ENCODE measurements at places on chromosomes 16 and 17.

DNA sequence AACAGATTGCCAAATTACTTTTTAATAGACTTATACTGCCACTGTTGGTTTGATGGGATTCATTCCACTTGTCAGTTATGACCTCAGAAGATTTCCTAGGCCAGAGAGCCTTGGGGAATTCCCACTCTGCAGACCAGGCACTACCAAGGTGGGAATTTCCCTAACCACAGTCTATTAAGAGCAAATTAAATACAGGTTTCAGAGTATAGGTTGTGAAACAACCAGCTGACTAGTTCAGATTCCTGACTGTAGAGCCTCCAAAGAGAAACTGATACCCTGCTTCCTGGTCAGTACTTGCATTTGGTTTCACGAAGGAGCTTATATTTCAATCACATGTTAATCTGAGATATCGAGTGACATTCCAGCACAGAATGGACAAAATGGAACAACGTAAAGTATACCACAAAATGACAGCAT, 186.5 kb downstream of the STX8 start:
- peak; percentile 57 for DNase-seq

GRCh38 chr16:56190048-56190676, 1.1 kb upstream of the GNAO1 start:
- DNase-seq = no peak

- DNase-seq = no peak
These were observed 179.1 kb upstream of the CHMP6 start for GRCh38 chr17:80812362-80813088.

- DNase-seq = peak; percentile 98
These were observed 437.2 kb downstream of the HS3ST3B1 start for GRCh38 chr17:14737984-14738651.

- no peak for DNase-seq
These were observed 45.8 kb downstream of the ESRP2 start for GRCh38 chr16:68190081-68190480.

GRCh38 chr16:58409316-58409973, 17.2 kb downstream of the GINS3 start:
- DNase-seq = no peak

- no peak for DNase-seq
These were observed 455.6 kb downstream of the HS3ST3B1 start for GRCh38 chr17:14756479-14756878.

- peak; percentile 42 for DNase-seq
These were observed 15.3 kb downstream of the LCMT1 start for GRCh38 chr16:25126820-25127232.

- no peak for DNase-seq
These were observed 8.5 kb upstream of the RAI1 start for GRCh38 chr17:17672453-17673368.

GRCh38 chr17:79982986-79983385, 52.7 kb downstream of the TBC1D16 start:
- DNase-seq = no peak

GRCh38 chr17:47720196-47720595, 12.8 kb upstream of the TBX21 start:
- DNase-seq = no peak

- no peak for DNase-seq
These were observed 12.4 kb downstream of the USP22 start for GRCh38 chr17:21030375-21030774.

DNA sequence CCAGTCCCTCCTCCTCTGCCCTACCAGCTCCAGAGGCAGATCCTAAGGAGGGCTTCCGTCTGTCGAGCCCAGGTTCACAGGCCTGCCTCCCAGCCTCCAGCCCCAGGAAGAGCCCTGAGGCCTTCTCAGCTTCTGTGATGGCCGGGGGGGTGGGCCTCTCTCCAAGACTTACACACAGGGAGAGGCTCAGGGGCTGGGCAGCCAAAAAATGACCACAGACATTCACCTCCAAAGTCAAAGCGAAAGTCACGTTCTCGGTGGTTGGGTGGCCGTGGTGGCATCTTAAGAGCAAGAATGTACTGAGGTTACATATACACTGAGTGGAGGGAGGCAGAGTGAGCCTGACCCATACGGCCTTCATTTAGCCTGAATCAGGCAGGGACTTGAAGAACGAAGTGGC, 119.1 kb downstream of the CCDC182 start:
- no peak for DNase-seq

DNA sequence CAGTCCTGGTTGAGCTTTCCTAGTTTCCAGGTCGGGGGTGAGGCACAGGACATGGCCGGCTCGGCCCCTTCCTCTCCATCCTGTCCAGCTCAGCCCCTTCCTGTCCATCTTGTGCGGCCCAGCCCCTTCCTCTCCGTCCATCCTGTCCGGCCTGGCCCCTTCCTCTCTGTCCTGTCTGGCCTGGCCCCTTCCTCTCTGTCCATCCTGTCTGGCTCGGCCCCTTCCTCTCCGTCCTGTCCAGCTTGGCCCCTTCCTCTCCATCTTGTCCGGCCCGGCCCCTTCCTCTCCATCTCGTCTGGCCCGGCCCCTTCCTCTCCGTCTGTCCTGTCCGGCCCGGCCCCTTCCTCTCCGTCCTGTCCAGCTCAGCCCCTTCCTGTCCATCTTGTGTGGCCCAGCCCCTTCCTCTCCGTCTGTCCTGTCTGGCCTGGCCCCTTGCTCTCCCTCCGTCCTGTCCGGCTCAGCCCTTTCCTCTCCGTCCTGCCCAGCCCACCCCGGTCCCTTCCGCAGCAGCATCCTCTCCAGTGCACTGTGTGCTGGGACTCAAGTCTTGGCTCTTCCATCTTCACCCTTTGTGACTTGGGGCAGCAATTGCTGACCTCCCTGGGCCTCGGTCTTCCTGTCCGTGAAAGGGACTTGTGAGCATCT, 5.5 kb upstream of the ZNF750 start:
- DNase-seq = no peak

GRCh38 chr17:48002916-48003416, 32.1 kb downstream of the CDK5RAP3 start:
- DNase-seq = no peak

DNA sequence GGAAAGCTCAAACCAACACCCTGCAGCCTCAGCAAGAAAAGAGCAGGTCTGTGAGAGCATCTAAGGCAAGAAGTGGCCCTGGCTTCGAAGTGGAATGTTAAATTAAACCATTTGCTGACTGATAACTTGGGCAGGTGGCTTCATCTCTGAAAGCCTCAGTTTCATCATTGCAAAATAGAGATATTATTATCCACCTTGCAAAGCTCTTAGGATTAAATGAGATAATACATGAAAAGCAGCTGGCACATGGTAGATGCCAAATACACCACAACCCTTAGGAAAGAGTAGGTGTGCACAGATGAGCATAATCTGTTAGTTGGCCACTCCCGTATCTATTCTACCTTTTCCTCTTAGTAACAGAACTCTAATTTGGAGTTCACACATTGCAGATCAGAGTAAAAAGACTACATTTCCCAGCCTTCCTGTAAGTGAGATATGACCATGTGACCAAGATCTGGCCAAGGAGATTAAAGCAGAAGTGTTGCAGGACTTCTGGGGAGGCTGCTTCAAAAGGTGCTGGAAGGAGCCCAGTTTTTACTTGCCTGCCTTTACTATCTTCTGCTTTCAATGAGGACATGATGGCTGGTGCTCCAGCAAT, 288.7 kb downstream of the SOX9 start:
- no peak for DNase-seq

DNA sequence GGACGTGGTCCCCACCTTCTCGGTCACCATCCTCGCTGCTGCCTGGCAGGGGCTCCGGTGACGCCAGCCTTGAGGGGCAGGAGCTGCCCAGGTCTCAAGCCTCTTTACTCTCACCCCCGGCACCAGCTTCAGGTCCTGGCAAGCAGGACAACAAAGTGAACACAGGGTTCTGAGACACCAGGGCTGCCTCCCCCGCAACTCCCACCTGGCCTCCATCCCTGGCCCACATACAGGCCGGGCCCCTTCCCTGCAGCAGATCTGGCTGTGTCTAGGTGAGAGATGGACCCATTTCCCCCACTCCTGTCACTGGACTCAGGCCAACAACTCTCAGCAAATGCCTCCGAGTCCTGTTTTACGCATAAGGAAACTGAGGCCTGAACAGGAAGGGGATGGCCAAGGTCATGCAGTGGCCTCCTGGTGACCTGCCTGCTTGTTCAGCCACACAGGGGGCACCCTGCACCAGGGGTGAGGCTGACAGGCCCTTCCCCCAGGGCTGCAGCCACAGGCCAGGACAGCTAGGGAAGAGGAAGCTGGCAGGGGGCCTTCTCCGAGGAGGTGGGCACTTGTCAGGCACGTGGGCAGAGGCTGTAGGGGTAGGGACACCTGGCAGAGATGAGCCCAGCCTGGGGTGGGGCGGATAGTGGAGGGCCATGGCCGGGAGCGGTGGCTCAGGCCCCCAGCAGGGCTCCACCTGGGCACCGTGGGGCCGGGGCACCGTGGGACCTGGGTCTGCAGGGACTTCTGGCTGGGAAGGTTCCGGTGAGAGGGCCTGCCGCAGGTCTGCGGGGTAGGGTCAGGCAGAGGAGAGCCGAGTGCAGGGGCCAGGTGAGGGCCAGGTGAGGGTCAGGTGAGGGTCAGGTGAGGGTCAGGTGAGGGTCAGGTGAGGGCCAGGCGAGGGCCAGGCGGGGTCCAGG, 46.7 kb upstream of the PVALEF start:
- no peak for DNase-seq

DNA sequence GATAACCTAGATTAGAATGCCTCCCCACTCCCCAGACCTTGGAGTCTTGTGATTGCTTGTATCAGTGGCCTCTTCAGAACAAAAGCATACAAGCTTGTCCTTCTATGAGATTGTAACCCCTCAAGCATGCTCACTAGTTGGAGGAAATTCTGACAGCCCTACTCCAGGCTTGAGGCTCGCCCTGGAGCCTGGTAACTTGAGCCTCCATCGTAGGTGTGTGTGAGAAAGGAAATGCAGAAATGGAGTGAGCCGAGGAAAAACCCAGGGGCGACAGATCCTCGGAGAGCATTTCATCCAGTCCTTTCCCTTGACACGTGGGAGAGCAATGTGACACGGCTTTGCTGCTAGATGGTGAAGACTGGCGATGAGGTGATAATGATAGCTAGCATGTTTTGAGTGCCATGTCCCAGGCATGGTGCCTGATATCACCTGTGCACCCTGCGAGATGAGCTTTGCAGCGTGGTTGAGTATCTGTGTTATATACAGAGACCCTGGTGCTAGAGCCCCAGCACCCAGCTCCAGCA, 31.2 kb downstream of the GNAO1 start:
- DNase-seq = no peak

DNA sequence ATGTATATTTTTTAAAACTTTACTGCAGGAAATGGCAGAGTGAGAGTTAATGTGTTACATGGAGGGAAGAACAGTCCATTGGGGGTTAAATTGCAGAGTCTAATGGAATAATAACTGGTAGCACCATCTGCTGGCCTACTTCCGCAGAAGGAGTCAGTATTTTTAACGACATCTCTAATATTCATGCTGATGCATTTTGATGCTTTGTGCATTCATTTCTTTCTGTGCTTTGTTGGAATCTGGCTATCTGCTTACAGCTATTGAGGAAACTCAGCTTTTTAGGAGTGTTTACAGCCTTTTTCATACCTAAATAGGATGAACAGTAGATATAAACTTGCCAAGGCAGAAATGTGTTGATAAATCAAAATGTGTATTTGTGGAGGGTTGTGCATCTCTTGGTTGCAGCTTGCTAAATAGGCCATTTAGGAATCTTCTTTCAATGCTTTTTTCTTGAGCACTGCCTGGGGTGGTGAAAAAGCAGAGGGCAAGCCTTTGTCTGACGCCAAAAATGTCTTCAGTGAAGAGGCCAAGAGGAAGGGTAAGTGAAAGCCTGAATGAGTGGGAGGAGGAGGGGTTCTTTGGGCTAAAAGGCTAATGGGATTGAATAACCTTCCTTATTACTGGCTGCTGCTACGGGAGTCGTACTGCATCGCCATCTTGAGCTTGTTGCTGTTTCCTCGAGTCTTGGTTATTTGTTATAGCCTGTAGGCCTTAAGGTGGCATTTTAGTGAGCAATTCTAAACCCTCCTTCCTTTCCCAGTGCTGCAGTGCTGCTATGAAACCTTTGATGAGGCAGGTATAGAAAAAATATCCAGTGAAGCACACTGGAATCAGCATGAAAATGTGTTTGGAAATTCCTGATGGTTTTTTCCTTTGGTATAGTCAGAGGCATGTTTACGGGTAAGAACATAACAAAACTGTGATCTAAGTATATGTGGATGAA, 153.3 kb downstream of the CHD9 start:
- peak; percentile 44 for DNase-seq

DNA sequence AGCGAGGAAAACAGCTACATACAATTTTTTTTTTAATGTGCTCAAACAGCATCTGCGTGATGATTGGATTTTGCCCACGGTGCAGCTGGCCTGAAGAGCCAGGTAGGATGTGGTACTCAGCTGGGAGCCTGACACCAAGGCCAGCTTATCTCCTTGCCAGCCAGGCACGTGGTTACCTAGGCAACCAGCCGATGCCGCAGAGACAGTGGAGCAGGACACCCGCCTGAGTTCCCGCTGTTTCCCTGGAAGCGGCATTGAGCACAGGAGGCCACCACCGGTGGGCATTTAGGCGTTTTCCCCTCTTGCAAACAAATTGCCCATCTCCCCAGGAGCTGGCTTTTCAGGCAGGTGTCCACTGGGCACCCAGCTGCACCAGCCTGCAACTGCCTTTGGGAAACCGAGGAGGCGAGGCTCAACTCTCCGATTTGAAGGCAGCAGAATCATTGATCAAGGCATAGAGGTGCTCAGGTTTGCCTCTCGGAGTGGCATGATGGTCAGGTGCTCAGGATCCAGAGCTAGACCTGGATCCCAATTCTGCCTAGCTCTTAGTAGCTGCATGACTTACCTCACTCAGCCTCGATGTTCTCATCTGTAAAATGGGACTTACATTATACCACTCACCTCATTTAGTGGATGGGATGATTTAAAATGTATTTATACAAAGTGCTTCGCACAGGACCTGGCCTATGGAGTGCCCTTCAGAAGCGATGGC, 137.5 kb upstream of the PLCG2 start:
- DNase-seq = no peak

- DNase-seq = no peak
These were observed 143.0 kb upstream of the ZFHX3 start for GRCh38 chr16:73190688-73191659.

GRCh38 chr17:78356101-78356713, 3.7 kb downstream of the SOCS3 start:
- DNase-seq = no peak

GRCh38 chr16:68539711-68540239, 684 bp downstream of the ZFP90 start:
- DNase-seq = no peak

DNA sequence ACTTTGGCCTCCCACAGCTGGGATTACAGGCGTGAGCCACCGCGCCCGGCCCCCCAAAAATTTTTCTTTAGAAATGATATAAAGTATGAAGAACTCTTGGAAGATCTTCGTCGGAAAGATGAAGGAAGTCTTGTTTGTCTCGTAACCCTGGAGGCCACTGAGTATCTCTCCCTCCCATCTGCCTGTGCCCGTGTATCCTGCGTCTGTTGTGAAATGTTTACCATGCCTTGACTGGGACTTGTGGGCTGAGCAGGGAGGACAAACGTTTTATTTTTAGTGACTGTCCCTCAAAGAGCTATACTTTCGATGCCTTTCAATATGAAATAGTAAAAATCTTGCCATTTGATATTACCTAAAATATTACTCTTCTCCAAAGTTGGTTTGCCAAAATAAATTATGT, 121.2 kb downstream of the RPTOR start:
- DNase-seq = no peak

- no peak for DNase-seq
These were observed 885.7 kb upstream of the CDH8 start for GRCh38 chr16:62921904-62922303.
